A549 treated with CpdA at 1 μM for 4 hours (cell line): ENCODE measurements at places on chromosomes 7 and 10. TPM values are rescaled to one million over a fixed set of nuclear protein-coding genes. Genes with fewer than 3 reads are reported as not detected.

Gene C10orf90
- total RNA-seq = 2.8 to 3.3 TPM (median 2.9 TPM) in 5 replicates

Gene AMZ1
- total RNA-seq = 0.05 TPM in 1 of 5 replicates, not detected in the others

Gene GPER1
- total RNA-seq = 0.69 to 1.0 TPM (median 0.89 TPM) in 5 replicates

Gene C10orf67
- 0.05 to 0.22 TPM (median 0.10 TPM) in 3 of 5 replicates, not detected in the others for total RNA-seq

Gene PAX4
- not detected in 5 replicates for total RNA-seq

Gene GATA3
- total RNA-seq = 6.0 to 7.2 TPM (median 6.5 TPM) in 5 replicates

Gene KNDC1
- 0.82 to 2.5 TPM (median 2.1 TPM) in 5 replicates for total RNA-seq

Gene PSD
- 0.24 to 0.91 TPM (median 0.30 TPM) in 5 replicates for total RNA-seq

Gene SUGCT
- total RNA-seq = 0.89 to 1.5 TPM (median 1.4 TPM) in 5 replicates

Gene ARHGAP21
- total RNA-seq = 45.9 to 74.6 TPM (median 51.7 TPM) in 5 replicates

Gene CPA1
- total RNA-seq = not detected in 5 replicates

Gene CPN1
- total RNA-seq = 0.17 to 0.51 TPM (median 0.24 TPM) in 5 replicates

Gene PIP4K2A
- total RNA-seq = 21.6 to 38.7 TPM (median 23.2 TPM) in 5 replicates

Gene NHLRC2
- 5.6 to 7.0 TPM (median 6.5 TPM) in 5 replicates for total RNA-seq

Gene SORCS3
- total RNA-seq = not detected in 5 replicates

Gene TAS2R4
- 0.06 to 0.26 TPM (median 0.12 TPM) in 5 replicates for total RNA-seq

Gene INMT
- total RNA-seq = not detected in 5 replicates

Gene CUBN
- total RNA-seq = 0.05 to 0.28 TPM (median 0.11 TPM) in 5 replicates

Gene FAM25G
- total RNA-seq = 1.1 to 2.6 TPM (median 1.4 TPM) in 4 of 5 replicates, not detected in the other

Gene SPDYE11
- total RNA-seq = not detected in 5 replicates

Gene GDF2
- total RNA-seq = not detected in 5 replicates

Gene IGFBP3
- total RNA-seq = 178 to 294 TPM (median 243 TPM) in 5 replicates

Gene NME8
- total RNA-seq = not detected in 5 replicates

Gene SFTPD
- total RNA-seq = 0.14 to 0.48 TPM (median 0.22 TPM) in 4 of 5 replicates, not detected in the other

Gene GIMAP6
- not detected in 5 replicates for total RNA-seq
